Stimulated activated CD4-positive, alpha-beta T cell treated with anti-CD3 and anti-CD28 coated beads, Interleukin-4, amount 100 ng/mL, for 1 hour (primary cell): ENCODE measurements at places on chromosomes 6 and 20.

- no peak for DNase-seq
These were observed 1.9 kb downstream of the MRPS18B start for GRCh38 chr6:30619561-30619960.

DNA sequence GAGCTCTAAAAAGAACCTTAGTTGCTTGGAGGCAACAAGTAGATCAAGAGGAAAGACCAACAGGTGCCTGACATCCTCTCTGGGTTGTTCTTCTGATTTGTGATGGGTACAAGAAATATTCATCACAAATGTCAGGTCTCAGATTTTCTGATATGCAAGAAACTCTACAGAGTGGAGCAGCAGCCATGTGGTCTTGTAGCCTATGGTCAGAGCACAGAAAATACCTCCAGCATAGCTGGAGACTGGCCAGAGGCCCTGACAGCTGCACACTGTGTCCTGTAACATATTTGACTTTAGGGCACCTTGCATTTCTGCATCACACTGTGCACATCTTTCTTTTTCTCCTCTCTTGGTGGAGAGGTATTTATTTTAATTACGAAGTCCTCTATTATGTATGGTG lies 116.3 kb downstream of the GMPR start:
- DNase-seq, result no peak

GRCh38 chr6:37477656-37478435 lies 21.8 kb downstream of the CCDC167 start:
- DNase-seq, result no peak

- DNase-seq, result no peak
These were observed 598 bp downstream of the TBP start for GRCh38 chr6:170554796-170555137.

DNA sequence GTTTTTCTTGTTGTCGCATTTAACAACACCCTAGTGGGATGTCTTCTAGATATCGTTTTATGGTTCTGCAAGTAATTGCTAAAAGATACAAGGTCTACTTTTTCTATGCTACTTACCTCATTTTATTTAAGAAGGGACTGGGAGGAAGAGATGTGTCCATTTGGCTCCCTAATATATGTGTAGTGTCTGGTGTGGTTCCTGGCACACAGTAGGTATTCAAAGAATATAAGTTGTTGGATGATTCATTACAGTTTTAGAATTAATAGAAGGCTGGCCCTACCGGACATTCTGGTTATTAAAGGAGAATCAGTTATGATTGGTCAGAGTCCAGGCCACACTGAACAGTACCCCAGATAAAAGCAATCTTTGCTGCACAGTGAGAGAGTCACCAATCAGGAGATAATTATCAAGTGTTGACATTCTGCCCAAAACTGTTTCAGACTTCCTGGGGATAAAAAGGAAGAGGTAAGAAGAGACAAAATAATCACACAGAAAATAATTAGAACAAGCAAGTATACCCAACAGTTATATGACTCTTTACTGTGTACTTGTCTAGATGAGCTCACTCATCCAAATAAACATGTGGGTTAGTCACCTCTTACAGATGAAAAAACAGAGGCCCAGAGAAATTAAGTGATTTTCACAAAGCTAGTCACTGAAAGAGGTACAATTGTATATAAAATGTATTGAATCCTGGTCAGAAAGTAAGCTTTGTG lies 7.0 kb downstream of the TMEM244 start:
- DNase-seq, result no peak

- DNase-seq, result no peak
These were observed 423.7 kb upstream of the MARCKS start for GRCh38 chr6:113433335-113433991.

GRCh38 chr6:47681201-47681990 lies 17.0 kb upstream of the ADGRF4 start:
- DNase-seq, result no peak

DNA sequence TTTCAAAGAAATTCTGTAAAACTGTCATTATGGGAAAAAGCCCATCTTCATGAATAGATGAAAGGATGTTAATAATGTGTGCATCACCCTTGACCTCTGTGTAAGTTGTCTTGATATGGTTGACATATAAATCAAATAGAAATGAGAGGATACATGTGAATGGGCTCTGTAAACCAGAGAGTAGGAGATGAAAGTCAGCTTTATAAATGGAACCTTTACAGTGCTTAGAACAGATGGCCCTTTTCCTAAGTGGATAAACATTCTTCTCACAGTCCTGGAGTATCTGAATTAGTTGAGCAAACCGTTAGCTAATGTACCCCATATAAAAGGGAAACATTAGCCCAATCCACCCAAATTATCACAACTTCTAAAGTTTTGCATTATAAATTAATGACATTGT lies 57.5 kb downstream of the MYLK4 start:
- no peak for DNase-seq

DNA sequence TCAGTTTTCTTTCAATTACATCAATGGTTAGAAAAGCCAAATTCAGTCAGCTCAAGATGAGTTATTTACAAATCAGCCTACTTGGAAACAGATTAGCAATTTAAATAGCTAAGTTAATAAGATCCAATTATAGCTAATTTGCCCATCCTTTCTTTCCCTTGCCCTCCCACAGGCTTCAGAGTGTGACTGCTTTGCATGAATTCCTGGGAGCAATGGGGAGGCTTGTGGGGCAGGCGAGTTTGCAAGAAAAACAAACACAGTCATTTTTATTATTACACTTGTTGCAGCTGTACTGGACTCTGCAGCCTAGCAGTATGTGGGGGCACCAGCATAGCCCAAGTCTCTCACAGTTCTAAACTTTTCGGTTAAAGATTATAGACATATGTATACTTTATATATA lies 219.0 kb downstream of the NKAIN2 start:
- DNase-seq, result no peak

- DNase-seq, result no peak
These were observed 25.3 kb upstream of the GPR63 start for GRCh38 chr6:96862560-96862959.

GRCh38 chr20:9025643-9026042 lies 43.2 kb upstream of the PLCB4 start:
- no peak for DNase-seq

DNA sequence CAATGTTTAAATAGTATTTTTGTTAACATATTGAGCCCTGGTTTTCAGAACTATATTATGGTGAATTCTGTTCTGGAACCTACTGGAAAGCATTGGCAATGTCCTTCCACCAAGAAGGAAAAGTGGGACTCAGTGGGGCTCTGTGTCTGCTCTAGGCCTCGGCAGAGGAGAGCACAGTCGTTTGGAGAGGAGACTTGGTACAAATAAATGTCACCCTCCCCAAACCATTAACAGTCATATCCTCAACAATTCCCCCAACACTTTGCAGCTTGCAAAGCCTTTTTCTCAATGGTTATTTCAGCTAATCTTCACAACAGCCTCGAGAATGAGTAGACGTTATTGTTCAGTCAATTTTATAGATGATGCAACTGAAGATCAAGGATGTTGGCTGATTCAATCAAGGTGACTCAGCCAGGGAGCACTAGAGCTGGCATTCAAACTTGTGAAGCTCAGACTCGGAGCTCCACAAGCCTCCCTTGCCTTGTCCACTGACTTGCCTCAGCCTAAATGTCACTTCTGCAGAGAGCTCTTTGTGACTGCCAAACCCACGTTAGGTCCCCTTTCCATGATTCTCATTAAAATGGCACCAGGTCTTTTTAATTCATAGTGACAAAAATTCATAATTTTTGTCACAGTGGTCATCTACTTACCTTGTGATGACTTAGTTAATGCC lies 60.6 kb downstream of the TOX2 start:
- no peak for DNase-seq

DNA sequence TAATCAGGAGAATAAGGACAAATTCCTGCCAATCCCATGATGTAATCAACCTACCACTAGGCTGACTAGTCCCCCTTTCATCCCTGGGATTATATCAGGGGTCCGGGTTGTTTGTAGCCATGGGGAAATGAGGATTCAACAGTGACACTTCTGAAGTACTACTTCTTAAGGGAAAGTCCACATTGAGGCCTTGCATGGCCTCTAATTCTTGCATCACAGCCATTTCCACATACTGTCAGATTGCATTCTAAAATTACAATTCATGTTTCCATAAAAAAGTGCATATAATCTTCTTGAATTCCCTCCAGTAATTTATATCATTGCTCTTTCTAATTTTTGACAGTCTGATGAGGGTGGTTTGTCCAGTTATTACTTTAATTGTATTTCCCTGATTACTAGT lies 184.2 kb downstream of the PHF3 start:
- no peak for DNase-seq

DNA sequence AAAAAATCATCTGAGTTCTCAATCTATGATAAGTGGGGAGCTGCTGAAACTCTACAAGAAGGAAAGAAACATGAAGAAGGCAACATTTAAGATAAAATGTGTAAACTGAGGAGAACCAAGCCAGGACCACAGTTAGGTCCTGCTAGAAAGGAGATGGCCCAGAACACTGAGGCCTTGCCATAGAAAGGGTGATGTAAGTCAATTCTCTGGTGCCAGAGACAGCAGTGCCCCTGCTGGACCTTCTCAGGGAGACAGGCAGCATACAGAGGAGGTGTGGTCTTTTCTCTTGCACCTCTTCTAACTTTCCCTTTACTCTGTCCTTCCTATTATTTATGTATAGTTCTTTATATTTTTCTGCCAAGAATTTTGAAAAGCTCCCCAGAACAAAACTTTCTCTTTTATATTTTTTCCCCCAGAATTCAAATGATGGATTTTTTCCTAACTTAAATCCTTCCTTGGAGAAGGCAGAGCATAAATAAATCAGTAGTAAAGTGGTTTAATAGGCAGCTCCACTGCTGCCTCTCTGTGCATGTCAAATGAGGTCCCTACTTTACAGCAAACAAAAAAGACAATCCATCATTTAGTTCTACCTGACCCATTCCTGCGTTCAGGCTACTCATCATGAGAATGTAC lies 9.0 kb downstream of the UQCC2 start:
- no peak for DNase-seq

DNA sequence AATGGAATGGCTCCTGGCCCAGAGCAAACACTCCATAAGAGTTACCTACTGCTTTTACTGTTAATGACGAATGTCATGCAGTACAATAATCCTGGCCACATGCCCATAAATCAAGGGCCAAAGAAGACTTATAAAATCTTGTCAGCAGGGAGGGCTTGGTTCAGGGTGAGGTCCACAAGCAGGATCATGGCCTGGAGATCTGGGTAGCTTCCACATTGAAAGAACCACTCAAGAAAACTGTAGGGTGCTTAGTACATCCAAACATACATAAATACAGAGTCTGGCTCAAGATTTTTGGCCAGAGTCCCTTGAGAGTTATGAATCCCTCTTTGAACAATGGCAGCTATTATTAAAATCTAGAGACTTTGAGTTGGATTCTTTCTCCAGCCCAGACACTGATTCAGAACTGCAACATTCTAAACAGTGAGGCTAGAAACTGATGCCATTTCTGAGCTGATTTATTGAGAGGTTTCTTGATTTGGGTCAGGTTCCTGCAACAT lies 188.7 kb downstream of the CDC5L start:
- DNase-seq, result no peak

DNA sequence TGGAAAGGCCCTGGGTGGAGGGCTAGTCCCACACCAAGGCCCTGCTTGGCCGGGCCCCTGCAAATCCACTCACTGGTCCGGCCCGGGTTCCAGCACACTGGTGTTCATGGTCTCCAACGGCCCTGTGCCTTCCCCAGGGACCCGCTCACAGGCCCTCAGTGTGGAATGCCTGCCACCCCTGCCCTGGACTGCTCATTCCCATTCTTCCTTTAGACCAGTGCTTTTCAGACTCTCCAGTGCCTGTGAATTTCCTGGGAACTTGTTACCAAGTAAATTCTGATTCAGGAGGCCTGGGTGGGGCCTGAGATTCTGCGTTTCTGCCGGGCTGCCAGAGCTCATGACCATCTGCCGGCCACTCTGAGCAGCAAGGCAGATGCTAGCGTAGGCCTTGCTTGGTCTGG lies 5.7 kb upstream of the PXDC1 start:
- DNase-seq, result no peak

DNA sequence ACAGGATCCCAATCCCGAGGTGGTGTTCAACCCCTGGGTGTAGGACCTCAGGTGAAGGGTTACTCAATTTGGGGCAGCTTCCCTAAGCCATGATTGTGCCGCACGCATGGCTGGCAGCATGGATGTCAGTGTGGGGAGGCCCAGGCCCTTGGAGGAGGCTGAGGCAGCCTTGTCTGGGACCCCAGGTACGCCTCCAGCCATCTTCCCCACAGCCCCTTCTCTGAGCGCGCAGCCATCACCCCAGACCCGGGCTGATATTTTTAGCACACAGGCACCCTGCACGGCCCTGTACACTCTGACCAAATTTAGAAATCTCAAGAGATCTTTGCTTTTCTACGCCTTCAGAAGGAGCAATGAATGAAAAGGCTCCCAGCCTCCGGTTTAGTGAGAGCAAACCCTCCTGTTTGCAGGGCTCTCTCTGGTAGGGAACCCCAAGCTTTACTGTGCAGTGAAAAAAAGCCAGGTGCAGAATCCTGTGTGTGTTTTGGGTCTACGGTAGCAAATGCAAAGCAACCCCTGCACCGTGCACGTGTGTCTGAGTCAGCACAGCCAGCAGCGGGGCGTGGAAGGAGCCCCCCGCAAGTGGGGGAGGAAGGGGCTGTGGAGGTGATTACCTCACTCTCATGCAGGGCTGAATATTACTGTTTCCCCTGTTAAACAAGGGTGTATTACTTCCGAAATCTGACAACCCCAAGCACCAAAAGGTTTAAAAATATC lies 44.3 kb downstream of the CTCFL start:
- no peak for DNase-seq

GRCh38 chr20:36773107-36773596 lies 411 bp downstream of the DSN1 start:
- no peak for DNase-seq

DNA sequence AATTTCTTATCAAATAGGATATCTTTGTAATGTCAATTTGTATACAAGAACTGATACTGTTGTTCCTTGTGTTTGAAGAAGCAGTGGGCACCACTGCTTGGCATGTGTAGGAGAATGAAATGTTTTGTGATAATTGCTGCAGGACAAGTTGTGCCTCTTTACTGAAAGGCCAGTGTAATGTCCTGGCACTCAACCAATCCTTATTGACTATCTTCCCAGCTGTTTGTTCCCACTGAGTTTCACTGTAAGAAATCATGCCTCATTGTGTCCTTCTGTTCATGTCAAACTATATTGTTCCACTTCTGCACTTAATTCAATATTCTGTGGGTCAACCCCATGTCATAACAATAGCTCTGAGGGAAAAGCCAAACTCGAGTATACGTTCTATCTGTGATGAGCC lies 136.1 kb upstream of the FAM83B start:
- no peak for DNase-seq

DNA sequence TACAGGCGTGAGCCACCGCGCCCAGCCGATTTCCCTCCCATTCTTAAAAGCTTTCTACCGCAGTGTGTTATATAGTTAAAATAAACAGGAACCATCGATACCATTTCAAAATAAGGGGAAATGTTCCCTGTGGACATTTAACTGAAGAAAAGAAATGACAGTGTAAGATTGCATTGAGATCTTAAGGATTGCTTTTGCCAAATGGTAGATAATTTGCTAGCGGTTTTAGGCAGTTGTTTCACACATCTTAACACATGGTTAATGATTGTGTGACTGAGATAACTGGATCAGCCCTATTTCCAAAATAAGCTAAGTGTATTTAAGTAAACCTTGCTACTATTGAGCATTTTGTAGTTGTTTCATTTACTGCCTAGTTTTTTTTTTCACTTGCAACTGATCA lies 15.6 kb downstream of the STX16 start:
- no peak for DNase-seq
